ENCODE measurements at places on chromosomes 2 and 18. TPM values are rescaled to one million over a fixed set of nuclear protein-coding genes. Genes with fewer than 3 reads are reported as not detected.

TPO gene
- not detected for total RNA-seq

CDH2 gene
- total RNA-seq: 12.4 TPM

ETAA1 gene
- 13.2 TPM for total RNA-seq

INO80C gene
- 4.3 TPM for total RNA-seq

DSG1 gene
- not detected for total RNA-seq

VWA3B gene
- not detected for total RNA-seq

RRM2 gene
- total RNA-seq: 4.6 TPM

TUBB8B gene
- not detected for total RNA-seq

CTAGE1 gene
- not detected for total RNA-seq

CLEC4F gene
- total RNA-seq: not detected

DYSF gene
- 7.6 TPM for total RNA-seq

RBBP8 gene
- 15.6 TPM for total RNA-seq

TCF4 gene
- total RNA-seq: 94.2 TPM

DSEL gene
- total RNA-seq: 35.2 TPM

SERPINB11 gene
- total RNA-seq: not detected

MOGAT1 gene
- not detected for total RNA-seq

FZD7 gene
- total RNA-seq: 24.4 TPM

TCF23 gene
- total RNA-seq: 0.10 TPM

GTF3C2 gene
- 28.6 TPM for total RNA-seq

SRD5A2 gene
- not detected for total RNA-seq

ABCG5 gene
- total RNA-seq: not detected

ERMN gene
- not detected for total RNA-seq

LYPD6B gene
- not detected for total RNA-seq

CHN1 gene
- 12.5 TPM for total RNA-seq

CCDC195 gene
- not detected for total RNA-seq

WDPCP gene
- 5.6 TPM for total RNA-seq

ACTR2 gene
- 85.3 TPM for total RNA-seq

CCDC85A gene
- 0.06 TPM for total RNA-seq

REG3A gene
- not detected for total RNA-seq

CYBRD1 gene
- 319 TPM for total RNA-seq

Measured in cardiac ventricle fibroblast (primary cell).